ENCODE measurements at places on chromosomes 4 and X.

- no peak for DNase-seq
Observed at GRCh38 chr4:140049849-140050637, 103.9 kb downstream of the MAML3 start.

DNA sequence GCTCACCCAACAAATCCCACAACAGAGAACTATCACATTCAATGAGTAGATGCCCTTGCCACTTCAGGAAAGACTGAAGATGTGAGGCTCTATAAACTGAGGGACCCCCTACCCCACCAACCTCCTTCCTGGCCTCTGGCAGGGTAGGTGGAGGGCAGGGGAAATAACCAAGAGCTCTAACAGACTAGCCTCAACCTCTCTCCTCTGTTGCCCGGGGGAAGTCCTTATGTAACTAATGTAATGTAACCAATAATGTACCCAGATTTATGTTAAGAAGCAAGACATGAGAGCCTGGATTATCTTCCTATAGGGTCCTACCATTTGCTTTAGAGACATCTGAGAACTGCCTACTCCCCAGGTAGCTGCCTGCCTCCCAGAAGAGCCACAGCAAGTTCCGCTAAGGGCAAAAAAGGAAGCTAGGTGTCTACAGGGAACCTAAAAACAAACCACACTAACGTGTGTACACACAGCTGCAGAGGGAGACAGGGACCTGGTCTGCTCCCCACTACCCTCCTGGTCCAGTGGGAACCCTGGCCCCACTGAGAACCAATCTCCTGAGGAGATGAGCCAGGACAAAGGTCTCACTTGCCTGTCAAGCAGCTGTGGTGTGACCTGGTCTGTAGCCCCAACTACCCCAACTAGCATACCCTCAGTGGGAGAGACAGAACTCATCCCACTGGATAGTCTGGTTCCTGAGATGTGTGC, 17.7 kb downstream of the OTUD5 start:
- DNase-seq = no peak

- DNase-seq = no peak
Observed at GRCh38 chrX:13855689-13856450, 39.0 kb upstream of the GPM6B start.

DNA sequence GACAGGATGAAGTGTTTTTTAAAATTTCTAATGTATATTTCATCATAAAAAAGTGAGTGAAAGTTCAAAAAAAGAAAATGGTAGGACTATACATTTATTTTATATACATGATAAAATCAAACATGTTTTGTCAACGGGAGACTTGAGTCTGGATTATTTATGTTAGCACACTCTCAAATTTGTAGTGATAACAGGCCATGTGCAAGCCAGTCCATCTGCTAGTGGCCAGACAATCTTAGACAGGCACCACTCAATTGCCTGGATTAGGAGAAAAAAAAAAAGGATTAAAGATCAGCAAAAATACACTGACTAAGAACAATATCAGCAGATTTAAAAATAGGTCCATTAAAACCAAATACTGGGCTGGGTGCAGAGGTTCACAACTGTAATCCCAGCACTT, 71.9 kb downstream of the KCNIP4 start:
- no peak for DNase-seq

DNA sequence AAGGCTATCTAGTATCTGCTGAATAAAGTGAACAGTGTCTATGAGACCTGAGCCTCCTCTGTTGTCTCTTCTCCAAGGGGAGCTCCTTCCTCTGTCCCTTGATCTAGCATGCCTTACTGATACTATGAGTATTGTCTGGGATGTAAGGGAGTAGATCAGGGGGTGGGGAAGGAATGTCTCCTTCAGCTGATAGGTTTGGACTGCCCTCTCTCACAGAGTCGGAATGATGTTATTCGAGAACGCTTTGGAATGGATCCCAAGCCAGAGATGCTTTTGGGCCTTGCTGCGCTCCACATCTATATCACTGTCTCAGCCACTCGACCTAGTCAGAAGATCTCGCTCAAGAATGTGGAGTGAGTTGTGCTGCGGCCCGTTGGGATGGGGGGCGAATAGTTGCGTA, 68.3 kb upstream of the PRPS1 start:
- DNase-seq = no peak

DNA sequence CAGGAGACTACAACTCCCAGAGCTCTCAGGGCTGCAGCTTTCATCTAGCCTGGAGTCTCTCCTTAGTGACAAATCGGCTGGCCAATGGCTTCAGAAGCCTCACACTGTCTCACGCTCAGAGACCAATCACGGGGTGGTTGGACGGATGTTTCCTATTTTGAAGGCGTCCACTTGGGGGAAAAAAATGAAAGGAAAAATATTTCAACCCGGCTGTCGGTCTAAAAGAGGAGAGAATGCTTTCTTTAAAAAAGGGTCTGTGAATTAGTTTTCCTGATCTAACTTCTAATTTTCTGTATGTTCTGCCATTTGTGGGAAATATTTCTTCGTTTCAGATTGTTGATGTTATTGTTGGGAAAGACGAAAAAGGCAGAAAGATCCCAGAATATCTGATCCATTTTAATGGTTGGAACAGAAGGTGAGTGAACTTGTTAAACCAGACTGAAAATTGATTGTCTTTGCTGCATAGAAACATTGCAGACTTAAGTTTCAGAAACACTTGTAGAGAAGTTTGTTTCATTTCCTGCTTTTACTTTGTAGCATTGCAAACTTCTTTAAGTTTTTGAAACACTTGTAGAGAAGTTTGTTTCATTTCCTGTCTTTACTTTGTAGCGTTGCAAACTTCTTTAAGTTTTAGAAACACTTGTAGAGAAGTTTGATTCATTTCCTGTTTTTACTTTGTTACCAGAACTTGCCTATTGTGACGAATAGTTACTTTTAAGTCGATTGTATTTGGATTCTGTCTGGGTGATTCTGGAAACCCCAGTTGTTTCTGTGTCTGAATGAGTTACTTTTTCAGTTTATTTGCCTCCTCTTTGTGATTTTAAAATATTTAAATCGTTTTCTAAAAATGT, 1.6 kb downstream of the MSL3 start:
- DNase-seq = peak; percentile 47

DNA sequence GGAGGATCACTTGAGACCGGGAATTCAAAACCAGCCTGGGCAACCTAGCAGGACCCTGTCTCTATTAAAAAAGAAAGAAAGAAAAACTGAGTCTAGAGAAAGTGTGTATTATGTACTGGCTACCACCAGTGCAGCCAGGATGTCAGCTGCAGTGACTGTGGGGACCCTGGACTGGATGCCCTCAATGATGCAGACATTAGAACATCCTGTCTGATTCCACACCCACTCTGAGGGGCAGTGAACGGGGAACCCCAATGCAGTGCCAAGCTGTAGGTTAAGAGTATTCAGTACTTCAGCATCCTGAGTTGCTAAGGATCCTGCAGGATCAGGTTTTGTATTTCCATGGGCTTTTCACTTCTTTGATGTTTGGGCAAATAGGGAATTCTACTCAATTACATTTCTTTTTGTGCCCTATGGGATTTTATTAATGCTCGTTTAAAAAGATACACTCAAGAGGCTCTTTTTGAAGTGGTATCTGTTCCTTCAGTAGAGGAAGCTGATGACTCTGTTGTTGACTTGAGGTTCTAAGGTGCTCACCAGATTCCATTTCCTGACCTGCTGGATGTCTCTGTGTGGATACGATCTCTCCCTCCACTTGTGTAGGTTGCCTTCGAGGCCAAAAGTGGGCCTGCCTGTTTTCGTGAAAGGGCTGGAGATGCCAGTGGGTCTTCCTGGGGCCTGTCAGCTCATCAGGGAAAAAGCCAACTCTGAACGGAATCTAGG, 85.9 kb upstream of the CLCN4 start:
- DNase-seq = no peak

DNA sequence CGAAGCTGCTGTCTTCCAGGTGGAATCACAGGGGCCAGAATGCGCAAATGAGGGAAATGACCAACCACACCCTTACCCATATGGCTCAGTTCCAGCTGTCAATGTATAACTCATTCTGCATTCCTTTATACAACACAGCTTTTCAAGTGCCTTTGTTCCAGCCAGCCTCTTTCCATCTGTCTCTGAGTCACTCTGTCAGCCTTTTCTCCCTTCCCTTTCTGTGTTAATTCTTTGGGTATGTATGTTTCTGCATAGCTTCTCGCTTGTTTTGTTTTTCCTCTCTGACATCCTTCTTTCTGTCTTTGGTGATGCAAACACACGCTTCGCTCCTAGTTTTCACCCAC, 54.5 kb downstream of the RS1 start:
- DNase-seq = no peak

DNA sequence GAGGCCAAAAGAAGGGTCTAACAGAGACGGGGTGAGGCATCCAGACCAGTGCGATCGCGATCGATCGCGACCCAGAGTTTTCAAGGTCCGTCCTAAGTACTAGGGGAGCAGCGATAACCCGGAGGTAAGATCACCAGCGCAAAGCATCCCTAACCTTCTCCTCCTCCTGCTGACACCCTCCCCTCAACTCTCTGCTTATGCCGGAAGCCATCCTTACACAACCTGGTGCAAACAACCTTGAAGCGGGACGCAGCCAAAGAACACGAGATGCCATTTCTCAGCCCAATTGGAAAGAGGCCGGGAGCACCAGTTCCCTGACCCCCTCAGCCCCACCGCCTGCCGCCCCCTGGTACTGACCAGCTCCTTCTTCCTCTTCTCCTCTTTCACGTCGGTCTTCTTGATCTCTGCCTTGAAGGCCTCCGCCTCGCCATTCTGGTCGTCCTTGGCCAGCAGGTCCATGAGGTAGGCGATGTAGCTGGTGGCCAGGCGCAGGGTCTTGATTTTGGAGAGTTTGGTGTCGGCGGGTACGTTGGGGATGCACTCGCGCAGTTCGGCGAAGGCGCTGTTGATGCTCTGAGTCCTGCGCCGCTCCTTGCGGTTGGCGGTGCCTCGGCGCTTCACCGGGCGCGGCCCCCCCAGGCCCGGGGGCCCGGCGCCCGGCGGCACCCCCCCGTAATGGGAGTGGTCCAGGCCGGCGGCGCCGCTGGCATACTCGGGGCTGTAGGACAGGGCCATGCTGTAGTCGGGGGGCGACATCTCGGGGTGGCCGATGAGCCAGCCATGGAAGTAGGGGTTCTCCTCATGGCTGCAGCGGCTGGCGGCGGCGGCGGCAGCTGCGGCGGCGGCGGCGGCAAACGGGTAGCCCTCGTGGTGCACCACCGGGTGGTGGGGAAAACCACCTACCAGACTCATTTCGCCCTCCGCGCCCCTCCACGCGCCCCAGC, 1.4 kb downstream of the HAND2 start:
- no peak for DNase-seq

GRCh38 chr4:177737387-177737940, 295.2 kb upstream of the AGA start:
- DNase-seq = no peak

DNA sequence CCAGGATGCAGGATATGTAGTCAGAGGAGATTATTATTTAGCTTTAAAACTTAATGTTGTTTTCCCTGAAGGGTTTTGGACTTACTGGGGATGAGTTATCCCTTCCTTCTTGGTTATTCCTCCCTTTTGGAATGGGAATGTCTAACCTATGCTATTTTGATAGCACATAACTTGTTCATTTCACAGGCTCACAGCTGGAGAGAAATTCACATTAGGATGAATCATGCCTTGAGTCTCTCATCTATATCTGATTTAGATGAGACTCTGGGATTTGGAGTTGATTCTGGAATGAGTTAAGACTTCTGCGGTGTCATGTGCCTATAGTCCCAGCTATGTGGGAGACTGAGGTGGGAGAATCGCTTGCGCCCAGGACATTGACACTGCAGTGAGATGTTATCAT, 81.1 kb downstream of the ATP11C start:
- DNase-seq = no peak

DNA sequence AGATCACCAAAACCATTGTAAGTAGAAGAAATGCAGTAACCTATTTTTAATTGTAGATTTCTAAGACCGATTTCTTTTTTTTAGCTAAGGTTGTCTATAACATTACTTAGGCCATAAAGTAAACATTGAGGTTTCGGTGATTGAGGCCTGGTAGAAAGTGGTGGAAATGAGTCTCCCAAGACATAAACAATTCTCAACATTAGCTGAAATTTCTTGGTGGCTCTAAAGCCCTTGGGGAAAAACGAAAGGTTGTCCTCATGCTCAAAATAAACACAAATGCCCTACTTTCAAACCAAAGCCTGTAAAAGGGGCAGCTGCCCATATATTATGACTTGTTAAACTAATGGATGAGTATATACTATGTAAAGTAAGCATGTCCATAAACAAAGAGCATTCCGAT, 98.8 kb downstream of the SCFD2 start:
- DNase-seq = no peak

- no peak for DNase-seq
Observed at GRCh38 chrX:43238461-43238945, 417.6 kb upstream of the MAOA start.

- no peak for DNase-seq
Observed at GRCh38 chrX:24241822-24242648, 71.8 kb downstream of the SUPT20HL2 start.

DNA sequence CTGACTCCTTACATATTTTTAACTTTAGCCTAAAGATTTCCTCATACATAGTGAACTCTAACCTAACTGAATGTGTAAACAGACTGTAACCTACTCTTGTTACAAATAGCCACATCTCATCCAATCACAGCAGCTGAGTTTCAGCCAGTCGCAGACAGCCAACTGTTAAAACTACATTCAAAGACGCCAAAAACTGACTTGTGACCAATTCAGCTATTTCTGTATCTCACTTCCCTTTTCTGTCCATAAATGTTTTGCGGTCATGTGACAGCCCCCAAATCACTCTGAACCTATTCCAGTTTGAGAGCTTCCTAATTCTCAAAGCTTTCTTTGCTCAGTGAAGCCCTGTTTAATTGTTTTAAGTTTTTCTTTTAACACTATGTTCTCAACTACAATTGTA, 2731.9 kb downstream of the ARAP2 start:
- DNase-seq = no peak

GRCh38 chr4:122854447-122855352, 28.1 kb downstream of the FGF2 start:
- DNase-seq = no peak

GRCh38 chr4:11615601-11616000, 186.9 kb upstream of the HS3ST1 start:
- no peak for DNase-seq

GRCh38 chr4:182213004-182213403, 30.2 kb upstream of the TENM3 start:
- no peak for DNase-seq

DNA sequence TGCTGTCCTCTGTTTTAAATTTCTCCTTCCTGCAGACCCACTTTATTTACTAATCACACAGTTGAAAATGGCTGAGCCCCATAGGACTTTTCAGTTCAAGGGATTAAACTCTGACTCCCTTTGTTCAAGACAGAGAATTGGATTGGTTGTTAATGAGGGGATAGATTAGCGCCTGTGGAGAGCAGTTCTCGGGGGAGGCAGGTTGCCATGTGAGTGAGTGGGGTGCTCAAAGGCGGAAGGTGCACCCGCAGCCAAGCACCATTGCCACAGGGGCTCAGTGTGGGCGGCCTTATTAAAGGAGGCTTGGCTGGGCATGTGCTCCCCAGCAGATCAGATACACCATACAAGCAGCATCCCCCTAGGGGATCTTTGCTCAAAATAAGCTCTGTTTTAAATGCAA, 7.9 kb upstream of the CBR4 start:
- DNase-seq = no peak

DNA sequence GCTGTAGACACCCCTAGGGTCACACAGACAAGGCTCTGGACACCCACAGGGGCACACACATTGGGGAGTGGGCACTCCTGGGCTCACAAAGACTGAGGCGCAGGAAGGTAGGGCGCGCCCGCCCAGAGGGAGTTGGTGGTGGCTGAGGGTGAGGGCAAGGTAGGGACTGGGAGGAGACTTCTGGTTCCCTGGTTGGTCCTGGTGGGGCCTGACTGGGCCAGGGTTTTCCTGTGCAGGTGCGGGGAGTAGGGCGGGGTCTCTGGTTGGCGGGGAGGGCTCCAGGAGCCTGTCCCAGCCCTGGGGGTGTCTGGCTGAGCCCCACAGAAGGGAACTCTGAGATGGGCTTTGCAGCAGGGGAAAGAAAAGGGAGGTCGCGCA, 6.7 kb upstream of the WAS start:
- DNase-seq = peak; percentile 7
